ENCODE measurements at places on chromosomes 5 and 9. TPM values are rescaled to one million over a fixed set of nuclear protein-coding genes. Genes with fewer than 3 reads are reported as not detected.
A peak's percentile ranks its signal among the peaks of the same experiment; 100 is the strongest.

DNA sequence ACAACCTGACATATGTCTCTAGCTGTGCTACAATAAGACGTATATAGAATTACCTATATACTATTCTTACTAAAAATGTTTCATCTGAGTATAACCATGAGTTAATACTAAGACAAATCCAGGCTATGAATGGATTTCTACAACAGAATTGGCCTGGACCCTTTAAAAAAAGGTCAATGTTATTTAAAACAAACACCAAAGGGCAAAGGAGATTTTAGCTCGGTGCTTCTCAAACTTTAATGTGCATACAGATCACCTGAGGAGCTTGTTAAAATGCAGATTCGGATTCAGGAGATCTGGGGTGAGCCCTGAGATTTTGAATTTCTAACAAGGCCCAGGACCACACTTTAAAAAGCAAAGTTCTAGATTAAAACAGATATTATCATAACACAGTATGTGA is 6.5 kb downstream of the TNFSF8 start:
- no peaks in the 10 kb centered on the region for H3K4me1 ChIP-seq
- no peaks in the 10 kb centered on the region for H3K36me3 ChIP-seq
- no peaks in the 10 kb centered on the region for H3K27me3 ChIP-seq
- no peak overlapping the region for H3K4me3 ChIP-seq
- no peak overlapping the region for H3K27ac ChIP-seq

- H3K27me3 ChIP-seq, result no peaks in the 10 kb centered on the region
- peak overlapping the region; percentile 82 for H3K27ac ChIP-seq
- no peak overlapping the region for H3K4me3 ChIP-seq
- no peaks in the 10 kb centered on the region for H3K36me3 ChIP-seq
- peaks cover 40% of the 10 kb centered on the region for H3K4me1 ChIP-seq
Measured at GRCh38 chr5:68254810-68255209, 39.3 kb downstream of the PIK3R1 start.

DNA sequence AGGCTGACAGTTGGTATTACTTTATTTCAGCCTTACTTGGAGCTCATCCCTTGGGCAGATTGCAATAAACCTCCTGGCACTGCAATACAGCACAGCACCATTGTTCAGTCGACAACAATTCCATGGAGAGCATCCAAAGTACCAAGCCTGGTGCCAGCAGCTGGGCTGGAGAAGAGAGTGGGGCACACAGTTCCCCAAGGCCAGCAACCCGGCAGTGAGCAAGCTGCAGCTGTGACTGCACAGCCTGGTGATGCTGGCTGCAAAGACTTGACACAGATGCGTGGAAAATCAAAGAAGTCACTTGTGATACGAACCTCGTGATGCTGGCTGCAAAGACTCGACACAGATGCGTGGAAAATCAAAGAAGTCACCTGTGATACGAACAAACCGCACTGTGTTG is 125.4 kb downstream of the ATPSCKMT start:
- H3K36me3 ChIP-seq, result no peaks in the 10 kb centered on the region
- DNase-seq, result no peak
- no peak overlapping the region for H3K27ac ChIP-seq
- H3K4me1 ChIP-seq, result no peaks in the 10 kb centered on the region

GRCh38 chr9:95724253-95724991 is 151.1 kb upstream of the ERCC6L2 start:
- no peak for DNase-seq
- no peak overlapping the region for H3K27ac ChIP-seq
- H3K4me3 ChIP-seq, result no peak overlapping the region
- no peaks in the 10 kb centered on the region for H3K36me3 ChIP-seq
- H3K4me1 ChIP-seq, result no peaks in the 10 kb centered on the region

CNTLN gene
- 25.1 TPM for total RNA-seq

TRIM36 gene
- 2.4 TPM for total RNA-seq

IER5L gene
- total RNA-seq, result 31.0 TPM

NEURL1B gene
- 90.0 TPM for total RNA-seq

Measured in uterus (tissue), 4 donors.